ENCODE measurements at places on chromosomes 3 and 15.

GRCh38 chr15:92906563-92907081 is 6.5 kb downstream of the CHD2 start:
- DNase-seq: no peak

GRCh38 chr3:190768891-190769290 is 93.6 kb downstream of the GMNC start:
- no peak for DNase-seq

DNA sequence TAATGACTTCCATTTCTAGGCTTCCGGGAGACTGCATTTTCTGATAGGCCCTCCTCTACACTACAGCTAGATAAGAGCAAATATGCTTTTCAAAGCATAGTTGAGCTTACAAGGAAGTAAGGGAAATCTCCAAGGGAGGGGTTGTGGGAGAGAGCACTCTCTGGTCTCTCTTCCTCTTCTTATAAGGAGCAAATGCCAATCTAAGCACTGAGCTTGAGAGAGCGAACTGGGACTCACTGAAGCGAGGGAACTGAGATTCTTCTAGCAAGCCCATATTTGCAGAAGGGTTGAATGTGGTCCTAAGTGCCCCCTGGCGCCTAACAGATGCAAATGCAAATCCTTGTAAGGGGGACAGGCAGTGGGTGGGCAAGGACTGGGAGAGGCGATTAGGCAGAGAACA is 164.8 kb downstream of the ERC2 start:
- no peak for DNase-seq

DNA sequence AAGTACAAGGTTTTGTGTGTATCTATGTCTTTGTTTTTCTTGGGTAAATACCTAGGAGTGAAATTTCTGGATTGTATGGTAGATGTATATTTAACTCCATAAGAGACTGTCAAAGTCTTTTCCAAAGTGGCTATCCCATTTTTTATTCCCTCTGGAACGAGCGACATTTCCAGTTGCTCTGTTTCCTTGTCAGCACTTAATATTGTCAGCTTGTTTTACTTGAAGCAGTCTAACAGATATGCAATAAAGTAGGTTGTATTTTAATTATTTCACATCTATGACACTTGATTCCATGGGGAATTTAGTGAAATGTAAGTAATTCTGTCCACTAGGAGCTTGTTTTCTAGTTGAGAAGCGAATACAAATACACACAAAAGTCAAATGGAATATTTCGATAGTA is 18.5 kb upstream of the BNIP2 start:
- no peak for DNase-seq

GRCh38 chr3:171548917-171549316 is 88.7 kb upstream of the TNIK start:
- no peak for DNase-seq

GRCh38 chr15:37046876-37047614 is 53.3 kb downstream of the MEIS2 start:
- no peak for DNase-seq

DNA sequence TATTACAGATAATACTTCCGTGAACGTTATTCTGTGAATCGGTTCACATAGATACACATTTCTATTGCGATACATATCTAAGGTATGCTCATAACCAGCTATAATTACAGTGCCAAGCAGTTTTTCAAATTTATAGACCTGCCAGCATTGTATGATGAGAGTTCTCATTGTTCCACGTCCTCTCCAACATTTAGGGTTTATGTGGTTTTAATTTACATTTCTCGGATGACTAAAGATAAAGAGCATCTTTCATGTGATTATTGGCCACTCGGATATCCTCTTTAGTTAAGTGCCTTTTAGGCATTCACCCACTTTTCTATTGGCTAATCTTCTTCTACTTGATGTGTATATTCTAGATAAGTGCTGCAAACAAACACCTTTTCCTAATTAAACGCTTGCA is 134.7 kb upstream of the CCDC54 start:
- DNase-seq: no peak

DNA sequence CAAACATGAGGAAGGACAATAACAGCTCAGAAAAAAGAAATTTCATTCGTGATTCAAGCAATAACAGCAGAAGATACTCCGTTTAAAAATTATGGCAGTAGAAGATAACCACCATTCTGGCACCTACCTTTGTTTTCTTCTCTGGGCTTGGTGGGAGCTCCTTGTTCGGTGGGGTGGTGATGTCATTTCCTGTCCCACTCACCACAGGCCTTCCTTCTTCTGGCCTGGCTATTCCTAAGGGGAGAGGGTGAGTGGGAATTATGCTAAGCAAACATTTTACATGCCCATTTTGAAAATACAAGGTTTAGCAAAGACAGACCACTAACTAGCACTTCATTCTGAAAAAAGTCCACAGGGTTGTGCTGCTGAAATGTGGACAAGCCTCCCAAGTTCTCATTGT is 74.4 kb downstream of the DHX30 start:
- DNase-seq: no peak

GRCh38 chr3:159263750-159264553 is 462.1 kb downstream of the MFSD1 start:
- DNase-seq: no peak
